ENCODE measurements at places on chromosomes 5 and 9.
A peak's percentile ranks its signal among the peaks of the same experiment; 100 is the strongest.

GRCh38 chr9:89177012-89177943 lies 1.3 kb downstream of the SHC3 start:
- no peak for DNase-seq

- DNase-seq = no peak
These were observed 28.2 kb upstream of the CREBRF start for GRCh38 chr5:173027905-173028304.

GRCh38 chr5:88657136-88657535 lies 225.8 kb downstream of the MEF2C start:
- DNase-seq = no peak

GRCh38 chr5:139863855-139864558 lies 68.4 kb downstream of the PSD2 start:
- no peak for DNase-seq

GRCh38 chr9:123337971-123338370 lies 18.0 kb upstream of the CRB2 start:
- no peak for DNase-seq

DNA sequence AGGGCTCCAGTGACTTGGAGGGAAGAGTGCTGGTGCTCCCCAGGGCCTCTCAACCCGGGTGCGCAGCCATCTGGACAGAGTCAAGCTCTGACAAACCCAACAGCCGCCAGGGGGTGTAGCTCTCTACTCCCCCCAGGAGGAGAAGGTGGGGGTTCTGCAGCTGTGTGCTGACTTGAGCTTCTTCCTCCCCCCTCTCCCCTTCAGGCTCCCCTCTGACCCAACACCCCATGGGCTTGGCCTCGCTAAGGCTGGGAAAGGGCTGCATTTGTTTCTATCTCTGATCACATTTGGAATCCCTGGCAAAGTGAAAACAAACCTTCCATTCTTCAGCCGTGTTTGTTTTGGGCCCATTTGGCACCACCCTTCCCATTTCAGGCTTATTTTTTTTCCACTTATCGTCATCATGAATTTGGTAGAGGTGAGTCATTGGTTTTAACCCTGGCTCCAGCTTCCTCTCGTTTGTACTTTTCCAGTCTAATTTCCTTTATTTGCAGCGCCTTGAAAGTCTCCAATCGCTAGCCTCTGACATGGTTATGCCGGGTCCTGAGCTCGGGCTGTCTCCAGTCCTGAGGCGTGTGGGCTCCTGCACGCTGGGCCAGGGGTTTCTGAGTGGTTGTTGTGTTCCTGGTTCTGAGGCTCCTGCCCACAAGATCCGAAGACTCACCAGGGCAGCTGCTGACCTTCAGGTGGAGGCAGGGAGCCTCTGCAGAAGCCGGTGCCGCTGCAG lies 36.1 kb downstream of the DAP start:
- no peak for DNase-seq

GRCh38 chr5:174732036-174733020 lies 7.9 kb downstream of the MSX2 start:
- DNase-seq = no peak

- no peak for DNase-seq
These were observed 152.9 kb downstream of the FRMD3 start for GRCh38 chr9:83385317-83385716.

DNA sequence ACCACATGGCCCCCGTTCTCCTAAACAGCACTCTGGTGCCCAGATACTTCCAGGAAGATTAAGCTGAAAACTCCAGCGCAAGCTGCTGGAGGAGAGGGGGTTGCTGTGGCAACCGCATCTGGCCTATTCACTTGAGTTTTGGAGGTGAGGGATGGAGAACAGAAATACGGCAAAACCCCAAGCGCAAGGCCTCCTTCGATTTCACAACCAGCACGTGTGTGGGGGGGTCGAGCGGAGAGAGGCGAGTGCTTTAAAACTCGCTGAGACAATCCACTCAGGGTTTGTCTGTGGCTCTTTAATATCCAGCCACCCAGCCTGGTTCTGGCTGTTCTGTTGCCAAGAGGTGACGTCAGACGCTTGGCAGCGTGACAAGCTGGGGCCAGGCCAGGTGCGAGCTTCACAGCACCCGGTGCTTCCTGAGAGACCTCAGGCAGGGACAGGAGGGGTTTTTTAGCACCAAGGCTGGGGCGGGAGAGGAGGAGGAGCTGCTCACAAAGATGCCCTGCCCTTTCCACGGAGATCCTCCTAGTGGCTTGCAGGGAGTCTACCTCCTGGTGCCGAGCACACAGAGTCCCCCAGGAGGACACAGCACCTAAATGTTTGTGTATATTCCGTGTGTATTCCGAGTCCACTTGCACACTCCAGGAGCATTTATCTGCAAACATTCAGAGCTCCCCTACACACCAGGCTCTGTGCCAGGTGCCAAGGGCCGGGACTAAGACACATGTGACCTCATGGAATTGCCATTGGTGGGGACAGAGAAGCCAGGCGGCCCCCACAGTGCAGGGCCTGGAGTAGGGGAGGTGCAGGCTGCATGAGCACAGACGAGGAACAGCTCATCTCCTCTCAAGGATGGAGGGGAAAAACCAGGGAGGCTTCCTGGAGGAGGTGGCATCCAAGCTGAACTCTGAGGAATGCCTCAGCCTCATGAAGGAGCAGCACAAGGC lies 194.6 kb downstream of the OLFM1 start:
- DNase-seq = no peak

GRCh38 chr9:90074316-90074962 lies 469.6 kb downstream of the GADD45G start:
- DNase-seq = no peak

DNA sequence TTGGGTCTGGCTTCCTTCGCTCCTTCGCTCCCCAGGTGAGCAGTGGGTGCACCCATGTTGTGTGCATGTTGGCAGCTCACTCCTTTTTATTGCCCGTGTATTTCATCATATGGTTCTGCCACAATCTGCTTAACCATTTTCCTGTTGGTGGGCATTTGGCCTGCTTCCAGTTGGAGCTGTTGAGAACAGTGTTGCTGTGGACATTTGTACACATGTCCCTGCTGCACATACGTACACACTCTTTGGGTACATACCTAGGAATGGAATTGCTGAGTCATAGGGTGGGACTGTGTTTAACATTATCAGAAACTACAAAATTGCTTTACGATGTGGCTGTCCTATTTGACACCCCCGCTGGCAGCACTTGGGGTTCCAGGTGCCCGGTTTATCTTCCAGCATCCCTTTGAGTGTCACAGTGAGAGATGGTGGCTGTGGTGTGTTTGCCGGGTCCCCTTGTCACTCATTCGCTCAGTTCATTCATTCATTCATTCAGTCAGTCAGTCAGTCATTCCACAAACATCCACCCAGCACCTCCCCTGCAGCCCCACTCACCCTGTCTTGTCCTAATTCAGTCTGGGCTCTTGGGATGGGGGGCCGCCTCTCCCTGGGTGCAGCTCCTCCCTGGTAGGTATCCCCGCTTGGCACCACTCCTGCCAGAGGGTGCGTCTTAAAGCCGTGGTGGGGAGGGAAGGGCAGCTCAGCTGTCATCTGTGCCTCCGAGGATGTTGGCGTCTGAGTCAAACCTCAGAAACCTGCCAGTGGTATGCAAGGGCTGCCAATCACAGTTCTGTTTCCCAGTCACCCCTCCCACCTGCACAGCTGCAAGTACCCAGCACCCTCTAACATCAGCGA lies 7.9 kb upstream of the FIBCD1 start:
- DNase-seq = no peak

- DNase-seq = peak; percentile 38
These were observed 1.7 kb downstream of the CAMSAP1 start for GRCh38 chr9:135905380-135906258.

DNA sequence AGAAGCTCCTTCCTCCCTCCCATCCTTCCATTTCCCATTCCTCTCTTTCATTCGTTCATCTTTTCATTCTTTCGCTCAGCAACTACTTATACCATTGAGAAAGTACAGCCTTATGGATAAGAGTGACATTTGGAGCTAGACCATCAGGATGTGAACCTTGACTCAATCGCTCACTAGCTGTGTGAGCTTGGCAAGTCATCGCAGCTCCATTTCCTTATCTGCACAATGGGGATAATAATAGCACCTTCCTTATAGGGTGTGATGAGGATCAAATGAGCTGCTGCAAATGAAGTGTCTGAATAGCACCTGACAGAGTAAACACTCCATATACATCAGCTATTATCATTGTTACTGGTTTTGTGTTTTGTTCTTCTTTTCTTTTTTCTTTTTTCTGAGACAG lies 28.1 kb upstream of the SYNPO start:
- no peak for DNase-seq

- DNase-seq = no peak
These were observed 182.4 kb downstream of the ACTL7B start for GRCh38 chr9:108673386-108673785.

DNA sequence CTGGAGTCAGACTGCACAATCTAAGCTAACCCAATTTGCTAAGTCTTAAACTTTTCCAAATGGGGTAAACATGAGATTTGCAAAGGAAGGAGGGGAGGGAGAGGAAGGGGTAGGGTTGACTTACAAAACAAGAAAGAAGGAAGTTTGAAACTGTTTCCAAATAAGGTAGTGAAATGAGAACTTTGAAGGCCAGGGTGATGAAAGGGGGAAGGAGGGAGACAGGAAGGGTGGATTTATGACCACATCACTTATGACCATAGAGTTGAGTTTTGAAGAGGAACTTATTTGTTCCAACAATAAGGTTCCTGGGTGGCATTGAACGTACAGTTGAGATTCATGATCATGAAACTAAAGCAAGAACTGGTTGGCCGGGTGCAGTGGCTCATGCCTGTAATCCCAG lies 72.5 kb upstream of the DAPK1 start:
- no peak for DNase-seq

GRCh38 chr5:169701910-169702451 lies 64.9 kb downstream of the DOCK2 start:
- DNase-seq = no peak

- DNase-seq = no peak
These were observed 4.5 kb downstream of the DUSP1 start for GRCh38 chr5:172766287-172767108.

- no peak for DNase-seq
These were observed 7.2 kb downstream of the HMGCS1 start for GRCh38 chr5:43305948-43306565.

DNA sequence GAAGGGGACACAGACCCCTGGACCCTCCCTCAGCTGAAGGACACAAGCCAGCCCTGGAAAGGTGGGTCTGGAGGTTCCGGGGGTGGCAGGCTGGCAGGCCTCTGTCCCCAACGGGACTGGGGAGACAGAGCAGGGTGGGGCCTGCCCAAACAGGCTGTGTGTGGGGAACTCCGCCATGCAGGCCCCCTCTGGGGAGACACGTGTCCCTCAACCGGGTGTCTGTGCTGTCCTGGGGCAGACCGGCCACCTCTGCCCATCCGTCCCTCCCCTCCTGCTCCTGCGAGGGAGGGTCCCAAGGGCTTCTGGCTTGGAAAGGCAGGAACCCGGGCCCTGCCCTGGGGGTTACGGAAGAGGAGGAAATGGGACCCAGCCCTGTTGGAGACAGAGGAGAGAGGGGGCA lies 1.4 kb downstream of the SLC34A3 start:
- no peak for DNase-seq

DNA sequence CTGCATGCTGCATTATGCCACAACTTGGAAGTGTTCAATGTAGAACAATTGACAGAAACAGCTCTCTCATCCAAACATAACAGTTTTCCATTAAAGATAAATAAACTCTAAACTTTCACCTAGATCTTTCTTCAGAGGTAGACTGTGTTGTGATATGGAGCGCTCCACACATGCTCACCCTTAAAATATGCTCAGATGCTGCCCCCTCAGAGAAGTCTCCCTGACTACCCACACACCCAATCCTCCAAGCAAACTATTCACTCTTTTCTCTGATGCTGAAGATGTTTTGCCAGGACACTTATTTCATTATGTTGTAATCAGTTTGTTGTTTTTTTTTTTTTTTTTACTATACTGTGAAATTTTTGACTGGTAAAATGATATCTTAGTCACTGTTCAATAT lies 206.6 kb upstream of the RASA1 start:
- no peak for DNase-seq

- DNase-seq = no peak
These were observed 93.0 kb downstream of the IRX2 start for GRCh38 chr5:2658447-2658846.

DNA sequence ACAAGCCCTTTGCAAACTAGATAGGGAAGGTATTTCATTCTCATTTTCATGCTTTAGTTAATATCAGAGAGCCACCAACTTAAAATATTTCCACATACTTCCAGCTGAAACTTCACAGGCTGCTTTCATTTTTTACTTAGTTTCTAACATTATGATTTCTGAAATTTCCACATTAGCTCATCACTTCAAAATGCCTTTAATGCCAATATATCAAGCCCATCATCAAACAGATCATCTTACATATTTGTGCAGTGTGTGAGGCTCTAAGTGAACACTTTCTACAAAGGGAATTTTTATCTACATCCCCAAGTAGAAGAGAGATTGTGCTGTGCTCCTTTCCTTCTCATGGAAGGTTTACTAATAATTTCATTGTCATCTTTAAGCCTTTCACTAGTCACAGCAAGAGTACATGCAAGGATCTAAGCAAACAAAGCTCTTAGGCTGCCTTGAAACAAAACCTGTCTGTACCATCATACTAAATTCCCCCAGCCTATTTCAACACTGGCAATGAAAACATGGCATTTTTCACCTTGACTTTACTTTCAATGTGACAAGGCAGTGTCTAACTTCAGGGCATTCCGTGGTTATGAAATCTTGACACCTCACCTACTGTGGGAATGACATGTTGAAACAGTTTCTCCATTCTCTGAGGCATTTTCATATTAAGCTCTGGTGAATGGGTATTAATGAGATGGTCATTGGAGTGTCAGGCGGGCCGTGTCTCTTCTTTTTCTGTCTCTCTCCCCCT lies 45.4 kb downstream of the PPP2R2B start:
- DNase-seq = no peak

DNA sequence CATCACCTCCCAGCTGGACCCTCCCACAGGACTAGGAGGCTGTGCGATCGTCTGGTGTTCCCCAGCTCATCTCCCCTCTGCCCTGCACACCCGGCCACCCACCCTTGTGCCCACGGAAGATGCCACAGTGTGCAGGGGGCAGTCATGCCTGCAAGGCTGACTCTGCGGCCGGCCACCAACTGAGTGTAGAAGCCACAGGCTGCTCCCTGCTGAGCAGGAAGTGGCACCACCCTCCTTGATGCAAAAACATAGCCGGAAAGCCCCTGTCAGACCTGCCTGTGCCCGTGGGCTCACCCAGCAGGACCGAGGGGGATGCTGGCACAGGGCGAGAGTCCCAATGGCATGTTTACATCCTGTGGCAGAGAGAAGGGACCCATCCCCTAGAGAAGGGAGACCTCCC lies 40.3 kb upstream of the SLC12A7 start:
- DNase-seq = no peak

- no peak for DNase-seq
These were observed 179.2 kb downstream of the RFK start for GRCh38 chr9:76215066-76215465.

All from stimulated activated CD8-positive, alpha-beta memory T cell treated with anti-CD3 and anti-CD28 coated beads, Interleukin-4, amount 100 ng/mL, for 4 hours (primary cell).